Body of pancreas (tissue), 4 donors: ENCODE measurements at places on chromosomes 12 and 14. TPM values are rescaled to one million over a fixed set of nuclear protein-coding genes. Genes with fewer than 3 reads are reported as not detected.
A peak's percentile ranks its signal among the peaks of the same experiment; 100 is the strongest.

DNA sequence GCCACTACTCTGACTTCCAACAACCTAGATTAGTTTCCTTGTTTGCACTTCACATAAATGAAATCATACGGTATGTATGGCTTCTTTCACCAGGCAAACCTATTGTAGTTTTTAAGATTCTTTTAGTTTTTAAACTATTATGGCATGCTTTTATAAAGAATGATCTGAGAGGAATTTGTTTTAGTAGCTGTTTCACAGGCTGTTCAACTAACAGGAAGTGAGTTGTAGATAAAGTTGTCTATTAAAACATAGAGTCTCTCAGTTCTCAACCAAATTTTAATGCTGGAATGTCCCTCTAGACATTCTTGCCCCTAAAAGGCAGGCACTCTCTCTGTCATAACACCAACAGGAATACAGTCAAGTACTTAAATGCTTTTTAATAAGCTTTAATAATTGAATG lies 102.7 kb upstream of the DACT1 start:
- H3K36me3 ChIP-seq: no peaks in the 10 kb centered on the region
- peak overlapping the region; percentile 57 for H3K27ac ChIP-seq
- no peak overlapping the region for H3K4me3 ChIP-seq
- peaks cover 9% of the 10 kb centered on the region for H3K4me1 ChIP-seq

- H3K36me3 ChIP-seq: no peaks in the 10 kb centered on the region
- no peaks in the 10 kb centered on the region for H3K27me3 ChIP-seq
- H3K4me1 ChIP-seq: peaks cover 18% of the 10 kb centered on the region
- no peak overlapping the region for H3K4me3 ChIP-seq
- no peak for DNase-seq
Measured at GRCh38 chr12:89951050-89951693, 242.5 kb upstream of the ATP2B1 start.

FKBP3 gene
- 22.1 TPM for total RNA-seq

- DNase-seq: no peak
- H3K4me3 ChIP-seq: no peak overlapping the region
- H3K4me1 ChIP-seq: no peaks in the 10 kb centered on the region
Measured at GRCh38 chr12:12663644-12664294, 32.2 kb downstream of the GPR19 start.

GRCh38 chr12:119808441-119808840 lies 68.7 kb downstream of the CIT start:
- no peak for DNase-seq
- no peaks in the 10 kb centered on the region for H3K27me3 ChIP-seq
- H3K36me3 ChIP-seq: no peaks in the 10 kb centered on the region
- no peak overlapping the region for H3K4me3 ChIP-seq
- peaks cover 12% of the 10 kb centered on the region for H3K4me1 ChIP-seq
- no peak overlapping the region for H3K27ac ChIP-seq

DNA sequence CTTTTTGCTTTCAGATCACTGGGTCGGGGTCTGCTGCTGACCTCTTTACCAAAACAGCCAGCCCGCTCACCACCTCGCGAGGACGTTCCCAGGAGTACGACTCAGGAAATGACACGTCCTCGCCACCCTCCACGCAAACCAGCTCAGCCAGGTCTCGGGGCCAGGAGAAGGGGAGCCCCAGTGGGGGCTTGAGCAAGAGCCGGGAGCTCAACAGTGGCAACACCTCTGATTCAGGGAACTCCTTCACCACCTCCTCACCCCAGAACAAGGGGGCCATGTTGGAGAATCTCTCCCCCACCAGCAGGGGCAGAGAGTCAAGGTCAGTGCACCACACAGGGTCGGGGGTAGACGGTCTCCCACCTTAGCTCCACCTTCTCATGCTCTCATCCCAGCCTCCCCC lies 33.4 kb upstream of the HSPB8 start:
- no peak for DNase-seq
- no peak overlapping the region for H3K4me3 ChIP-seq
- no peaks in the 10 kb centered on the region for H3K36me3 ChIP-seq
- no peaks in the 10 kb centered on the region for H3K27me3 ChIP-seq

RGS6 gene
- 0.26 TPM for total RNA-seq

GRCh38 chr14:71001742-71002141 lies 94.5 kb downstream of the PCNX1 start:
- no peak overlapping the region for H3K27ac ChIP-seq
- no peaks in the 10 kb centered on the region for H3K27me3 ChIP-seq
- no peaks in the 10 kb centered on the region for H3K36me3 ChIP-seq
- peaks cover 5% of the 10 kb centered on the region for H3K4me1 ChIP-seq
- no peak overlapping the region for H3K4me3 ChIP-seq

RNU6-8 gene
- total RNA-seq: not detected

KLRC2 gene
- 0.52 TPM for total RNA-seq

GNB3 gene
- total RNA-seq: 0.33 TPM

GRCh38 chr12:69052613-69053408 lies 119.8 kb upstream of the CPM start:
- no peaks in the 10 kb centered on the region for H3K27me3 ChIP-seq
- peak; percentile 52 for DNase-seq
- peaks cover 32% of the 10 kb centered on the region for H3K4me1 ChIP-seq
- H3K4me3 ChIP-seq: no peak overlapping the region
- H3K36me3 ChIP-seq: no peaks in the 10 kb centered on the region
- H3K27ac ChIP-seq: peak overlapping the region; percentile 36

GRCh38 chr12:114444422-114445279 lies 38.7 kb upstream of the TBX5 start:
- H3K27ac ChIP-seq: no peak overlapping the region
- DNase-seq: no peak
- no peaks in the 10 kb centered on the region for H3K4me1 ChIP-seq

GRCh38 chr12:131282292-131283080 lies 328.8 kb downstream of the ADGRD1 start:
- no peak overlapping the region for H3K4me3 ChIP-seq
- no peaks in the 10 kb centered on the region for H3K36me3 ChIP-seq
- no peaks in the 10 kb centered on the region for H3K27me3 ChIP-seq
- H3K27ac ChIP-seq: no peak overlapping the region
- peak; percentile 5 for DNase-seq

DNA sequence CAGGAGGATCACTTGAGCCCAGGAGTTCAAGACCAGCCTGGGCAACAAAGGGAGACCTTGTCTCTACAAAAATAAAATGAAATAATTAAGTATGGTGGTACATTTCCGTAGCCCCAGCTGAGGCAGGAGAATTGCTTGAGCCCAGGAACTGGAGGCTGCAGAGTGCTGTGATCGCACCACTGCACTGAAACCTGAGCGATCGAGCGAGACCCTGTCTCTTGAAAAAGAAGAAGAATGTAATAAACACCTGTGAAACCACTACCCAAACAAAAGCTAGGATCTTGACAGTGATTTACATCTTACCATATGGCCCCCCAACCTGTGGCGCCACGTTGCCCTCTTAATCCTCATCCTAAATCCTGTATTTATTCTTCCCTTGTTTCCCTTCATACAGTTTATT lies 5.7 kb upstream of the DTX1 start:
- no peaks in the 10 kb centered on the region for H3K27me3 ChIP-seq
- H3K4me3 ChIP-seq: no peak overlapping the region
- H3K4me1 ChIP-seq: no peaks in the 10 kb centered on the region
- DNase-seq: no peak

GRCh38 chr14:24971255-24971654 lies 78.7 kb downstream of the STXBP6 start:
- peak overlapping the region; percentile 42 for H3K27ac ChIP-seq
- H3K36me3 ChIP-seq: no peaks in the 10 kb centered on the region
- H3K4me1 ChIP-seq: peaks cover 71% of the 10 kb centered on the region
- no peaks in the 10 kb centered on the region for H3K27me3 ChIP-seq
- DNase-seq: no peak
- H3K4me3 ChIP-seq: no peak overlapping the region

SOAT2 gene
- not detected for total RNA-seq

DNA sequence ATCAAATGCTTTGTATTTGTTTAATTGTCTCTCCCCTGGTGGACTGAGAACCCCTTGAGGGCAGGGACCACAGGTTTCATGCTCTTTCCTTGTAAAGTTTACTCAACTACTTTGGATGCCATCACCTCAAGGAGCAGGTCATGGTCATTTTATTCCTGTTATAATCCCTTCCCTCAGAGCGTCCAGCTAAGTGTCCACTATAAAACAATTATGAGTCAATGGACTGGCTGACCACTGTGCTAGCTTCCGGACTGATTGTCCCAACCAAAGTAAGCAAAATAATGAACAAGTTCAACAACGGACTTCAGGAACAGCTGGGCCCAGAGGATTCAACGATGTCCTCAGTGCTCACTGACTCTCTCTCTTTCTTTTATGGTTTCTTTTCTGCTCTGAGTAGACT lies 18.2 kb downstream of the AK7 start:
- no peak overlapping the region for H3K27ac ChIP-seq
- no peaks in the 10 kb centered on the region for H3K4me1 ChIP-seq
- H3K4me3 ChIP-seq: no peak overlapping the region
- H3K36me3 ChIP-seq: no peaks in the 10 kb centered on the region

ARL6IP4 gene
- 215 TPM for total RNA-seq

PZP gene
- total RNA-seq: not detected

DNA sequence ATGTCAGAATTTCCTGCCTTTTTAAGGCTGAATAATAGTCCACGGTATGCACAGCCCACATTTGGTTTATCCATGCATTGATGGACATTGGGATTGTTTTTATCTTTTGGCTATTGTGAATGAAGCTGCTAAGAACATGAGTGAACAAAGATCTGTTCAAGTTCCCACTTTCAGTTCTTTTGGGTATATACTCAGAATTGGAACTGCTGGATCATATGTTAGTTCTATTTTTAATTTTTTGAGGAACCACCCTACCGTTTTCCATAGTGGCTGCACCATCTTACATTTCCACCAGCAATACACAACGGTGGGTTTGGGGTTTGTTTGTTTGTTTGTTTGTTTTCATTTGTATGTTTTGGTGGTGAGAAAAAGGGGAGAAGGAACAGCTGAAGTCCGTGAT lies 6.4 kb downstream of the GPR68 start:
- no peaks in the 10 kb centered on the region for H3K27me3 ChIP-seq
- no peaks in the 10 kb centered on the region for H3K4me1 ChIP-seq
- H3K4me3 ChIP-seq: no peak overlapping the region
- H3K36me3 ChIP-seq: no peaks in the 10 kb centered on the region

GRCh38 chr14:63478437-63478852 lies 64.7 kb downstream of the PPP2R5E start:
- peaks cover 40% of the 10 kb centered on the region for H3K4me1 ChIP-seq
- H3K27ac ChIP-seq: no peak overlapping the region
- H3K4me3 ChIP-seq: no peak overlapping the region
- DNase-seq: no peak
- H3K27me3 ChIP-seq: no peaks in the 10 kb centered on the region
- no peaks in the 10 kb centered on the region for H3K36me3 ChIP-seq
